ENCODE measurements at places on chromosomes 3 and 15. TPM values are rescaled to one million over a fixed set of nuclear protein-coding genes. Genes with fewer than 3 reads are reported as not detected.

Gene ALPK3
- 68.4 TPM for total RNA-seq

Gene IQCH
- 1.1 TPM for total RNA-seq

Gene LIPC
- 0.12 TPM for total RNA-seq

Gene UQCC5
- total RNA-seq: 0.97 TPM

Gene ANP32A
- 100 TPM for total RNA-seq

Gene SLC2A2
- not detected for total RNA-seq

Gene LRTM1
- not detected for total RNA-seq

Gene LRRIQ4
- not detected for total RNA-seq

Gene FGD5
- total RNA-seq: 72.1 TPM

- no peak for DNase-seq
Observed at GRCh38 chr3:13227315-13228165, 154.3 kb upstream of the IQSEC1 start.

GRCh38 chr15:33111041-33111451 is 83.5 kb downstream of the FMN1 start:
- no peak for DNase-seq

GRCh38 chr3:72301779-72302178 is 516.8 kb upstream of the PROK2 start:
- no peak for DNase-seq

GRCh38 chr3:38137615-38138348 is 679 bp upstream of the MYD88 start:
- DNase-seq: no peak

- no peak for DNase-seq
Observed at GRCh38 chr15:45495588-45495987, 27.0 kb downstream of the SLC30A4 start.

GRCh38 chr3:55690726-55691125 is 203.6 kb upstream of the WNT5A start:
- DNase-seq: no peak

- peak; percentile 78 for DNase-seq
Observed at GRCh38 chr3:141303481-141304223, 64.7 kb upstream of the ZBTB38 start.

DNA sequence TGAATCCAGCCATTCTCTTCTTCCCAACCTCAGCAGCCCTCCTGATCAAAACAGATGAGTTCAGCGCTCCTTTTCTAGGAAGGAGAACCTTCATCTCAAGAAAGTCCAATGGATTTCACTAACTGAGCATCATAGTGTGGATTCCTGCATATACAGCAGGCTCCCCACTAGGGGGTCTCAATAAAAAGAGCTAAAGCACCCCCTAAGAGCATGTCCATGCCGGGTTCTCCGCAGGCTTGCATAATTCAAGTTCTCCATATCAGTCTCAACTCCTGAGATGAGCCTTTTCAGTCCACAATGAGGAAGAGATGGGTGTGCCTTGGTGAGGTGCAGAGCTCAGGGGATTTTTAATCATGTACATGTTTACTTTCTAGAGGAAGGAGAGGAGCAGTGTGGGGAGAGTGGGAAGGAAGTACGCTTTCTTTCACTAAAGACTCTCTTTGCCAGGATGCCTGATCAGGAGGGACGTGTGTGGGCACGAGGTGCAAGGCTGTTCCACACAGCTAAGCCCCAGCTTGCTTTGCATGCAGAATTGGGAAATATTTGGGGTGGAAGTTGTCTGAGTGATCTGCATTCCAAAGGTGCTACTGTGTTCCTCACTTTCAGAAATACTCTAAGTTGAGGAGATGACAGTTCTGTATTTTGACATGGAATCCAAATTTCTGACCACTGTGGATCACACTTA is 563.5 kb downstream of the OCA2 start:
- no peak for DNase-seq

- DNase-seq: no peak
Observed at GRCh38 chr3:155704771-155705559, 39.9 kb downstream of the PLCH1 start.

DNA sequence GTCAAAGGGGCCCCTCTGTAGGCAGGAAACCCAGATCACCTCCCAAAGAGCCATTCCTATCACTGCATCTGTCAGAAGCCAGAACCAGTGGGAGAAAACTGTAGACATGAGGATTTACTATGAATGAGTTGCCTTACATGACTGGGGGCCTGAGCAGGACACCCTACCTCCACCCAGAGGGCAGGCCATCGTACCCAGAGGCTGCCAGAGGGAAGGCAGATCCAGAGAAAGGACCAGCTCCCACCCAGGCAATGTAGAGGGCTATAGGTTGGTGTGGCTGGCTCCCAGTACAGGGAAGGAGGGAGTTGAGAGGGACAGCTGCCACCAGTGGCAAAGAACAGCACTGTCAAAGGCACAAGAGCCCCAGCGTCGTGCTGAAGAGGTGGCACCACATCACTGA is 233.2 kb downstream of the OCA2 start:
- DNase-seq: no peak

- no peak for DNase-seq
Observed at GRCh38 chr3:141963301-141963700, 86.9 kb downstream of the ATP1B3 start.

- no peak for DNase-seq
Observed at GRCh38 chr3:187706971-187707370, 4.6 kb upstream of the RTP2 start.

DNA sequence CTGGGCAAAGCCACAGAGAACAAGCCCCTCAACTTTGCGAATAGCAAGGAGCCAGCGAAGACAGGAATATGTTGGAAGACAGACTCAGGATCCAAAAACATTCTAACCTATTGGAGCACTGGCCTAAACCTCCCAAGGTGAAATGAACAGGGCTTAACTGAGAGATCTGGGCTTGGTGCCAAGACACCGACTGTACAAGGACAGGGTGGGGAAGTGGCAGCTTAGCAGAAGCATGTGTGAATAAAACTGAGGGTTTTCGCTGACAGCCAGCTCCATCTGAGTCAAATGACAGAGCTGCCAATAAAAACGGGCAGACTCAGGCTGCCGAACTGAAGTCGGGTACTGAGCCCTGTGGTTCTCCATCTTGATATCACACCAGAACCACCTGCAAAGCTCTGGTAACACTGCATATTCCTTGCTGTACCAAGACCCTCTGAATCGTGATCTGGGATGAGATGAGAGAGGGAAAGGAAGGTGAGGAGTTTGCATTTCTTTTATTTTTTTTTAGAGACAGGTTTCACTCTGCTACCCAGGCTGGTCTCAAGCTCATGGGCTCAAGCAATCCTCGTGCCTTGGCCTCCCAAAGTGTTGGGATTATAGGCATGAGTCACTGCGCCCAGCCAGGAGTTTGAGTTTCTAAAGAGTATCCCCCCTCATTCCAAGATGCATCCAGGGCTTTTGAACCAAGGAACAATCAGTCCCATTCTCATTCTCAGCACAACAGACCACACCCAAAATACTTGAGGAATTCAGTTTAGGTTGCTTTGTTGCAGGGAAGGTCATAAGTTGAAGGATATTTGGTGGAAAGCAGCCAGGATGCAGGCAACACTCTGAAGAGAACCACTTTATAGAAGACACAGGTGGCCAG is 6.0 kb upstream of the PLCB2 start:
- no peak for DNase-seq

Data from glomerular endothelial cell (primary cell).